ENCODE measurements at places on chromosomes 1 and 21.
A peak's percentile ranks its signal among the peaks of the same experiment; 100 is the strongest.

DNA sequence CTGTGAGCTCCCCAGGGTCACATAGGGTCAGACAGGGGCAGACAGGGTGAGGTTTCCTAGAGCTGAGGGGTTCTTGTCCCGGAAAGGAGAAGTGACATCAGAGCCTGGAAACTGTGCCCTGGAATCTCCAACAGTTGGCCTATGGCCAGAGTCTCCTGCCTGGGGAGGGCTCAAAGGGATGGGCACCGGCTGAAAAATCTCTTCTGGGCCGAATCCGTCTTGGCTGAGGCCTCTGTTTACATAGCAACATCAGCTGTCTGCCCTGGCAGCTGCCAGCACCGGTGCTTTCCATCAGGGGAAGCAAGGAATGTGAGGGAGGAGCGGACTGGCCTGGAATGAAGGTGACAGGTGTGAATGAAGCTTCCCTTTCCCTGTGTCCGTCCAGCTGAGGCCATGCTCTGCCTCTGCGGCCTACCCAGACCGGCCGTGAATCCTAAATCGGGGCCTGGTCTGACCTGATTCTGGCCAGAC, 30.7 kb downstream of the VASH2 start:
- DNase-seq: peak; percentile 26

GRCh38 chr1:22780696-22781095, 70.1 kb downstream of the EPHB2 start:
- DNase-seq: no peak

DNA sequence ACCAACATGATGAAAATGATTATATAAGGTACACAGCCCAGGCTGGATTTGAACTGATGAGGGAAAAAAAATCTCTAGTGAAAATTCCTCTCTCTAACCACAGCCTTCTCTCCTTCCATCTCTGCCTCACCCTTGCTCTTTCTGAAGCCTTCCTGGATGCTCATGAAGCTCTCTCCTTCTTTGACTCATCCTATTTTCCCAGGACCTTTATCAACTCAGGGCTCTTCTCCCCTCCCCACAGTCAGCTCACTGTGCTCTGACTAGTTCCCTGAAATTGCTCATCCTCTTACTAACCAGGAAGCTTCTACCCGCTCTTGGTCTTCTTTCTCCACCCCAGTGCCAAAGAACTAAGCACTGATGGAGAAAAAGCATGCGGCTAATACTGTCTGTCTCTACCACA, 46.4 kb upstream of the ERG start:
- DNase-seq: no peak

GRCh38 chr1:148372731-148373130, 110.4 kb downstream of the PPIAL4G start:
- no peak for DNase-seq

- DNase-seq: no peak
These were observed 201.2 kb upstream of the ADAMTS5 start for GRCh38 chr21:27168084-27168483.

- no peak for DNase-seq
These were observed 75.4 kb downstream of the APP start for GRCh38 chr21:26095131-26095530.

GRCh38 chr1:31073044-31073443, 7.5 kb upstream of the PUM1 start:
- no peak for DNase-seq

DNA sequence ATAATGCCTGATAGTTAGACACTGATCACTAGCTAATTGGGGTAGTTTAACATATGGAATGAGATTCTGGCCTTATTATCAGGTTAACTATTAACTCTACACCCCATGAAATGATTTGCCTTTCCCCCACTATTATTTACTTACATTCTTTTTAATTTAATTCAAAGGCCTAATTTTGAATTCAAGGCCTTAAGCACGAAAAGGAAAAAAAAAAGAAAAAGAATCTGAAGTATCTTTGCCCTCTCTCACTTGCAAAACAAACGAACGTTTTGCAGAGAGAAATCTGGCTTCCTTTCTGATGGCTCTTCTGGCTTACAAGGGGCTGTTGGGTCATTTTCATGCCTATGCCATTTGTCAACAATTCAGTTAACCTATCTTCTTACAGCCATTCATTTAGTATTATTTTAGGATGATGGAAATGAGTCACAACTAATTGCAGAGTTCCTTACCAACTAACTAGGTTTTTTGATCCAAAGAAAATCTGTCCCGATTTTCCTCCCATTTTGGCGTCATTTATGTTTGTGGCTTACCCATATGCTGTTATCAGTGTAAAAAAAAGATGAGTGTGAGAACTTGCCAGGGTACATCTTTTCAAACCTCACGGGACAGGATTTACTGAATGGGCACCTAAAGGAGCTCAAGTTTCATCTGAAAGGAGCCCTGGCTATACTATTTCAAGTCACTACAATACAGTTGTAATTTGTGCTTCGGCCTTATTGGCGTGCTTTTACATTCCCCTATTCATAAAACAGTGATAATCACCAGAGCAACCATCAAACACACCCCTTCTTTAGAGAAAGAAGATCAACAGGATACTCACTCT, 1.9 kb upstream of the ERRFI1 start:
- DNase-seq: no peak

DNA sequence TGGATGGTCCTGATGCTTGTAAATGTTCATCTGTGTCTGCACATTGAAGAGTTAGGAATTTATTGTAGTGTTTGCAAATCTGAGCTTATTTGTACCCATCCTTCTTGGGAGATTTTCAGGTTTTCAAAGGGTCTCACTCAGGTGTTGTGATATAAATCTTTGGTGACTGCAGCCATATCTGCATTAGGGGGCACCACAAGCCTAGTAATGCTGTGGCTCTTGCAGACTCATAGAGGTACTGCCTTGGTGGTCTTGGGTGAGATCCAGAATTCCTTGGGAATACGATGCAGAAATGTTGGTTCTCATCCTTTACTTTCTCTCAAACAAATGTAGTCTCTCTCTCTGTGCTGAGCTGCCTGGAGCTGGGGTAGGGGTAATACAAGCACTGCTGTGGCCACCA, 405.9 kb downstream of the TTLL7 start:
- no peak for DNase-seq

DNA sequence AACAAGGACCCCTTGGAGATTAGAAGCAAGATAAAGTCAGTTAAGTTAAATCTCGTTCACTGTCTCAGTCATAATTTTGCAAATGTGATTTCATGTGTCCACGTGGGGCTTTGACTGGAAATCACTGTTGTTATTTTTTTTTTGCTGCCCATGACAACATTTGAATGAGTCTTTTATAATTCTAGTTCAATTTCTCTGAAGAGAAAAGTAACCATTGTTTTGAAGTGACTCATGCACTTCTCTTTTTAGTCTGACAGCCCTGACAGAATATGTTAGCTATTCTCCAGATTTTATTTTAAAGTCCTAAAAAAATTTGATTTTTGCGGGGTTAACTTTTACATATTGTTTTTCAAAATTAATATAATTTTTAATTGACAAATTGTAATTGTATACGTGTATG, 30.7 kb upstream of the NLRP3 start:
- DNase-seq: no peak

DNA sequence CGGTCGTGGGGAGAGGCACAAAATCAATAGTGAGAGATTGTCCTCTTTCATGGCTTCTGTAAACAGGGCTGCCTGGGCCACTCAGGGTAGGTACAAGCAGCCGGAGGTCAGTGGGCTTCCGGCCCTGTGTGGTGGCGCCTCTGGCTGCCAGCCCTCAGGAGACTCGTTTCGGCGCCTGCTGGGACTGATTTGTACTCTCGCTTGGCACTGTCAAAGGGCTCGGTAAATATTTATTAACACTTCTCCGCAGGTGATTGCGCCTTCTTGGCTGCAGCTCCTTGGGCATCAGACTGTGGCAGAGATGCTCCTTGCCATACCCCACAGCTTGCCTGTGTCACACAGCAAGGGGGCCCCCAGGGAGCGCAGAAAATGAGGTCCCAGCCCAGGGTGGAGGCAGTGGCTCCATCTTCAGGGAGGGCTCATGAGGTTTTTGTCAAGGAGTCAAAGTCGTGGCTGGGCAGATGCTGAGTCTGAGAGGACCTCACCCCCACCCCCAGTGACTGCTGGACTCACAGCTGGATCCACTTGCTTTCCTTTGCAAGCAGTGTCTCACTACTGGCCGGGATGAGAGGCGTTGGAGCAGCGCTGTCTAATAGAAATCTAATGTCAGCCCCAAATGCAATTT, 262.5 kb downstream of the GRIK3 start:
- DNase-seq: peak; percentile 46

DNA sequence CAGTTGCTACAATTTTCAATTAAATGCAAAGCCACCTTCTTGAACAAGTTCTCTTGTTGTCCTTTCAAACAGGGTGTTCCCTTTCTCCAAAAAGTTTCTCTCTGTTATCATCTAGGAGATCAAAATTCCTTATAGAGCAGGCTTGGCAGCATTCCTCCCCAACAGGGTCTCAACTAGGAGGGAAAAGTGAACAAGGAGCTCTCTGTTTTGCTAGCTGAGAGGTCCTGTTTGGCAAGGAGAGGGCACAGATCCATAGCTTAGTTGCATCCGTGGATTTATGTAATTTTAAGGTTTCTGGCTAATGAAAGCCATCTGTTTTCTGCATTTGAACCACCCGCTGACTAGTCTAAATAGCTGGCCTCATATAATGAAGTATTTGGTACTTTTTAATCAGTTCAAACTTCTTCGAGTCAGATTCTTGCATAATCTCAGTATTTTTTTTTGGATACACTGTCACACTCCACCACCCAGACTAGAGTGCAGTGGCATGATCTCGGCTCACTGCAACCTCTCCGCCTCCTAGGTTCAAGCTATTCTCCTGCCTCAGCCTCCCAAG, 54.0 kb downstream of the APP start:
- no peak for DNase-seq

DNA sequence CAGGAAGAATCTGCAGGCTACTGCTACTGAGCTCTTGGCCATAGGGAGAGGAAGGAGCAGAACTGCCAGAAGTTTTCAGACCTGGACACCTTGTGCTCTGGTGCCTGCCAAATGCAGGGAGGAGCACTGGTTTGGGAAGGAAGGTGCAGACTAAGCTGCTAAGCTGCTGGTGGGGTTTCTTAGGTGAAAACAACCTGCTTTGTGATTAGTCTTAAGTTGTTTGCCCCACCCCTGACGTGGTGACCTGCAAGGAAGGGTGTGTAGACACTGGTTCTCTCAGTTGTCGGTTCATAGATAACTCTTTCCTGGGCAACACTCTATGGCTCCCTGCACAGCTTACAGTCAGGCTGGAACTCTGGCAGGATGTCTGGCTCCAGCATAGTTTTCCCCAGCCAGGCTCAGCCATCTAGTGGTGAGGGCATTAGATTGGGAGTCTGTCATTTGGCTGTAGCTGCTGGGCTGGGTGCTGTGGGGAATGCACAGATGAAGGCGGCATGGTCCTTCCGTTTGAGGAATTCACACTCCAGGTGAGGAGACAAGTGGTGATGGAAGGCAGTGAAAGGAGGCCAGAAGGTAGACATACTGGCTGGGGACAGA, 10.3 kb upstream of the S100A10 start:
- DNase-seq: no peak

DNA sequence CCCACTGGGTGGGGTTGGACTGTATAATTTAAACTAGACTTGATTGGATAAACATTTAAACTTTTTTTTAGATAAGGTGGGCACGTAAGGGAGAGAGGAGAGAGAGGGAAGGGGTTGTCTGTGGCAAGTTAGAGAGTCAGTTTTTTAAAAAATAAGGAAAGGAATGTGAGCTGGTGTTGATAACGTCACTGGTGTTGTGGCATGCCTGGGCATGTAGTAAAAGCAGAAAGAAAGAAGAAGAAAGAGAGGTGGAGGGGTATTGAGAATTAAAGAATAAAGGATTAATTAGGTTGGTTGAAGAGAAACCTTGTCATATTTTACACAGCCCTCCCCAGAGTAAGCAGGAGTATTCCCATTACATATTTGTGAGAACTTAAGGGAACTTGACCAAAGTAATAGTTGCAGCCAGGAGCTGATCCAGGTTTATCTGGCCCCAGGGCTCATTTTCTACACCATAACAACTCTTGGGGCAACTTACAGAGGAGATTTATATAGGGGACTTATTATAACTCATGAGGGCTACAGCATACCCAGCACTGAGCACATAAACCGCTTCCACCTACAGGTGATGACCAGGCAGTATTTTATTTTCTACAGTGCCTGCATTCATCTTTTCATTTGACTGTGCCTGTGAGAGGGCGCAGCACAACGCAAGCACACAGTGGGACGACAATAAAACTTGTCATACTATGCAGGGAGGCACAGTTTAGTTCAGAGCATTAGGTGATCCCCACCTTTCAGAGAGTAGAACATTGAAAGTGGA, 70.2 kb downstream of the CCDC30 start:
- no peak for DNase-seq

Measured in NCI-H774 (cell line).